Placental pericyte (primary cell): ENCODE measurements at places on chromosomes 7 and 10. TPM values are rescaled to one million over a fixed set of nuclear protein-coding genes. Genes with fewer than 3 reads are reported as not detected.

CYP2C9 gene
- not detected in 2 replicates for total RNA-seq

SPDYE16 gene
- not detected in 2 replicates for total RNA-seq

EPO gene
- total RNA-seq = not detected in 2 replicates

DENND10 gene
- 59.7 and 134 TPM in 2 replicates for total RNA-seq

ADAM12 gene
- total RNA-seq = 30.4 and 63.7 TPM in 2 replicates

CPA2 gene
- 0.22 TPM in 1 of 2 replicates, not detected in the other for total RNA-seq

CACUL1 gene
- 19.5 and 36.1 TPM in 2 replicates for total RNA-seq

MOGAT3 gene
- total RNA-seq = not detected in 2 replicates

TACC2 gene
- total RNA-seq = 6.8 and 24.5 TPM in 2 replicates

HMX2 gene
- not detected in 2 replicates for total RNA-seq

PRLHR gene
- total RNA-seq = not detected in 2 replicates

AGAP9 gene
- total RNA-seq = 4.4 and 10.0 TPM in 2 replicates

PGAM2 gene
- total RNA-seq = 0.44 TPM in 1 of 2 replicates, not detected in the other

ERVW-1 gene
- total RNA-seq = not detected in 2 replicates

CLRN3 gene
- not detected in 2 replicates for total RNA-seq

PLCE1 gene
- total RNA-seq = under 0.01 and 0.29 TPM in 2 replicates

CUL2 gene
- 31.1 and 48.1 TPM in 2 replicates for total RNA-seq

ADRA2A gene
- total RNA-seq = 0.14 TPM in 1 of 2 replicates, not detected in the other

ZNF273 gene
- total RNA-seq = 0.88 and 4.6 TPM in 2 replicates

CUBN gene
- 1.1 and 3.7 TPM in 2 replicates for total RNA-seq

JCAD gene
- 7.7 and 10.2 TPM in 2 replicates for total RNA-seq

RNF148 gene
- 0.72 and 1.5 TPM in 2 replicates for total RNA-seq

RELN gene
- total RNA-seq = 0.14 TPM in 1 of 2 replicates, not detected in the other

TMEM176A gene
- not detected in 2 replicates for total RNA-seq

SPAG6 gene
- total RNA-seq = not detected in 2 replicates

NKX2-3 gene
- total RNA-seq = not detected in 2 replicates

PDCD11 gene
- 44.2 and 62.6 TPM in 2 replicates for total RNA-seq
